ENCODE measurements at places on chromosomes 1 and 21.

- DNase-seq = no peak
These were observed 37.2 kb upstream of the TRAPPC10 start for GRCh38 chr21:43974791-43975468.

- DNase-seq = no peak
These were observed 79.3 kb upstream of the LAMC2 start for GRCh38 chr1:183106746-183107145.

- DNase-seq = peak; percentile 92
These were observed 47.0 kb downstream of the AHDC1 start for GRCh38 chr1:27556781-27557595.

DNA sequence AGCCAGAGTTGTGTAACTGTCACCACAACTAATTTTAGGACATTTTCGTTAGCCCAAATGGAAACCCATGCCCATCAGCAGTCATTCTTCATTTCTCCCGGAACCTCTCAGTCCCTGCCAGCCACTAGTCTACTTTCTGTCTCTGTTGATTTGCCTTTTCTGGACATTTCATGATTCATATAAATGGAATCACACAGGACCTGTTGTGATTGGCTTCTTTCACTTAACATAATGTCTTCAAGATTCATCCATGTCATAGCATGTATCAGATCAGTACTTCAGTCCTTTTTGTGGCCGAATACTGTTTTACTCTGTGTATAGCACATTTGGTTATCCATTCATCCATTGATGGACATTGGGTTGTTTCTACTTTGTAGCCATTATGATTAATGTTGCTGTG is 7.1 kb downstream of the SLC66A1 start:
- no peak for DNase-seq

GRCh38 chr1:9374748-9375341 is 82.2 kb downstream of the SPSB1 start:
- DNase-seq = no peak
